ENCODE measurements at places on chromosomes 16 and 17. TPM values are rescaled to one million over a fixed set of nuclear protein-coding genes. Genes with fewer than 3 reads are reported as not detected.

Gene CES1
- 2.6 TPM for total RNA-seq

Gene PLA2G15
- total RNA-seq = 17.6 TPM

Gene ZNF785
- total RNA-seq = 11.4 TPM

Gene NDUFAB1
- 73.1 TPM for total RNA-seq

Gene NGFR
- total RNA-seq = not detected

Gene HNF1B
- not detected for total RNA-seq

Gene KRTAP9-2
- not detected for total RNA-seq

Gene COPZ2
- 24.8 TPM for total RNA-seq

Gene VAT1L
- total RNA-seq = under 0.01 TPM

Gene HP
- not detected for total RNA-seq

Gene RNF112
- total RNA-seq = 1.5 TPM

Gene TAC4
- not detected for total RNA-seq

Gene PPM1E
- not detected for total RNA-seq

Gene CORO1A
- 0.73 TPM for total RNA-seq

Gene IRF8
- not detected for total RNA-seq

Gene C17orf100
- total RNA-seq = 0.39 TPM

Gene SMIM36
- not detected for total RNA-seq

Gene HIGD1B
- not detected for total RNA-seq

Gene CHST5
- 0.20 TPM for total RNA-seq

Gene FA2H
- not detected for total RNA-seq

Gene DCAKD
- 35.0 TPM for total RNA-seq

Gene MFAP4
- total RNA-seq = 3.7 TPM

Gene KRTAP2-3
- not detected for total RNA-seq

Gene WFDC1
- total RNA-seq = under 0.01 TPM

Gene MGAT5B
- 0.37 TPM for total RNA-seq

Gene FAM171A2
- total RNA-seq = 0.98 TPM

Gene SKAP1
- total RNA-seq = not detected

Gene TNFRSF12A
- 85.6 TPM for total RNA-seq

Gene ITGAD
- not detected for total RNA-seq

Gene PRSS53
- 3.3 TPM for total RNA-seq

Gene CLEC3A
- total RNA-seq = not detected

Gene CD300E
- total RNA-seq = not detected

Gene CDR2
- total RNA-seq = 21.3 TPM

Gene ZNF624
- total RNA-seq = 3.3 TPM

Data from subcutaneous preadipocyte (primary cell).